ENCODE measurements at places on chromosomes 12 and 14.

GRCh38 chr12:68451261-68452077, 119.3 kb upstream of the MDM1 start:
- DNase-seq, result peak; percentile 69

DNA sequence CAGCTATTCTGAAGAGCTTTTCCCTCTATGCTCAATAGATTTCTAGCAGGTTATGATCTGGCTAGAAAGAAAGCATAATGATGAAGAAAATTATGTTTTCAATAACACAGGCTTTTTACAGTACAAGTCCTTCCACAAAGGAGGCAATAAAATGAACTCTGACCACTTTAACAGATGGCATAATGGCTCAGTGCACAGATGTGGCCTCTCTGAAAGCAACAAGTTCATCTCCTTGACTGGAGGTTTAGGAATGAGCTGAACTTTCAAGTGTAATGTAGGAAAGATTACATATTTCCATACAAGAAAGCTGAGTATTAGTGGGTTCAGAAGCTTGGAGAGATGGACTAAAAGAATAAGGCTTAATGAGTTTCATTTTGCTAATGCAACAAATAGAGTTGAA, 147.4 kb downstream of the EFCAB11 start:
- DNase-seq, result no peak

GRCh38 chr12:76432733-76433132, 84.5 kb upstream of the BBS10 start:
- DNase-seq, result no peak

DNA sequence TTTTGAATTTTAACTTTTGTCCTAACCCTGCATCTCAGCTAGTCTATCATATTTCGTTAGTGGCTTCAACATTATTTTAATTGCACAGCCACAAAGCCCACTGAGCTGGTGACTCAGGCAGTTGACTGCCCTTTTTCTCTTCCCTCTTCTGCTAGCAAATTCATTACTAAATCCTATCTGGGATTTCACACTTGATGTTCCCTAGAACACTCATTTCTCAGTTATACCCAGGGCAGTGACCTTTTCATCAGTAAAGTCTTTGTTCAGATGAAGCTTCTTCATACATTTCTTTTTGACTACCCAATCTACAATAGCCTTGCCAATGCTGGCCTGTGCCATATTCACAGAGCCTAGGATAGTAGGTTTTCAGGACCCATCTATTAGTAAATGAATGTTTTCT, 107.0 kb downstream of the ATXN7L3B start:
- DNase-seq, result no peak

GRCh38 chr14:96105089-96105925, 66.1 kb downstream of the C14orf132 start:
- no peak for DNase-seq

- DNase-seq, result peak; percentile 97
Observed at GRCh38 chr14:94598816-94599655, 13.2 kb upstream of the SERPINA3 start.

DNA sequence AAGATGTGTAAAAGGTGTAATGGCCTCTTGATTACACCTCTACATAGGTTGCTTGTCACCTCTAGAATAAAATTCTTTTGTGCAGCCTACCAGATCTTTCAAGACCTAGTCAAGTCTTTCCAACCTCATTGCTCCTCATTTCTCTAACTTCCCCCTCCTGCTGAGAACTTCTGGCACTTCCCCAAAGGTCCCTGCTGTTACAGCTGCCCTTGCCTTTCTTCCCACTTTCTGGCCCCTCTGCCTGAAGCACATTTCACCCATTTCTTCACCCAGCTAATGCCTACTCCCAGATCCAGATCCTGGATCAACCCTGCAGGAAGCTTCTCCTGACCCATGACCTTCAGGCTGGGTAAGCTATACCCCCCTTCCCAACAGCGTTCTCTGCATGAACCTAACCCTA, 1.5 kb downstream of the TSHR start:
- DNase-seq, result no peak

DNA sequence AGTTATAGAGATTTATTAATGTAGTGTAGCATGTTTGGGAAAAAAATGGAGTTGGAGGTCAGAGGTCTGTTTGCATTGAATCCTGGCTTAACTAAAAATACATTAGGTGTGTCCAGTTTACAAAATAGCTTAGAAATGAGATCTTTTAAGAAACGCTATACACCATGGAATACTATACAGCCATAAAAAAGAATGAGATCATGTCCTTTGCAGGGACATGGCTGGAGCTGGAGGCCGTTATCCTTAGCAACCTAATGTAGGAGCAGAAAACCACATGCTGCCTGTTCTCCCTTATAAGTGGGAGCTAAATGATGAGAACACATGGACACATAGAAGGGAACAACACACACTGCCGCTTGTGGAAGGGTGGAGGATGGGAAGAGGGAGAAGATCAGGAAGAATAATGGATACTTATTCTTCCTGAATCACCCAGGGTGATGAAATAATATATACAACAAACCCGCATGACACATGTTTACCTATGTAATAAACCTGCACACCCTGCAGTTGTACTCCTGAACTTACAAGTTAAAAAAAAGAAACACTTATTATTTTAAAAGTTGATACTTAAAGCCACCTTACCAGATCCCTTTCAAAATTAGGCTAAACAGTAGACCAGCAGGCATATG, 14.0 kb upstream of the MYRFL start:
- DNase-seq, result no peak

DNA sequence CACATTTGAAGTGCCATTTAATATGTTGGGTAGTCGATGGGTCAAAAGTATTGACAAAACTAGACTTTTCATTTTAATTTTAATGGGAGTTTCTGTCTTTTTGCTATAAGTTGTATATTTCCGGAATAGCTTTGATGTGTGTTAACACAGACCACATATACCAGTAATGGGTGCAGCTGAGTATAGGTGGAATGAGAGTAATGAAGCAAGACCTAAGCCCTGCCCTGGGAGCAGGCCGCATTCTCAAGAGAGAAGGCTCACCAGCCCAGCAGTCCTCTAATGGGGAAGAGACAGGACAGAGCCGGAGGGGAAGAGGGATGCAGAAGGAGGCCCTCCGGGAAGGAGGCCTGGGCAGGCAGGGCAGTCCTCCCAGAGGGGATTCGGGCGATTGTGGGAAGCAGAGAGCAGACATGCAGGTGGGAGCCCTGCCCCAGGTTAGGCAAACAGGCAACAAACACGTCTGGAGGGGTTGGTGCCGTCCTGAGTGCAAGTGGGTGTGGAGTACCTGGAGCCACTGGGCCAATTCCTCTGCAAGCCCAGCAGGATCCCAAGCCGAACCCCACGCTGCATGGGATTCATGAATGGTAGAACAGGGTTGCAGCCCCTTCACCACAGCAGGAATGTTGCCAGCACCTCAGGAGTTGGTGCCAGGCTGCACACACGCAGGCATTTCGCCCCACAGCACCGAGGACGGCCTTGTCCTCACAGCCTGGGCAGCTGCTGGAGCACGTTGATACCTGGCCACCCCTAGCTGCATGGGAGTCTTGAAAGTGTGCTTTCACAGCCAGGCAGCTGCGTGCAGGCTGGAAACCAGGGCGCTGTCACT, 7.8 kb downstream of the CKB start:
- DNase-seq, result no peak

DNA sequence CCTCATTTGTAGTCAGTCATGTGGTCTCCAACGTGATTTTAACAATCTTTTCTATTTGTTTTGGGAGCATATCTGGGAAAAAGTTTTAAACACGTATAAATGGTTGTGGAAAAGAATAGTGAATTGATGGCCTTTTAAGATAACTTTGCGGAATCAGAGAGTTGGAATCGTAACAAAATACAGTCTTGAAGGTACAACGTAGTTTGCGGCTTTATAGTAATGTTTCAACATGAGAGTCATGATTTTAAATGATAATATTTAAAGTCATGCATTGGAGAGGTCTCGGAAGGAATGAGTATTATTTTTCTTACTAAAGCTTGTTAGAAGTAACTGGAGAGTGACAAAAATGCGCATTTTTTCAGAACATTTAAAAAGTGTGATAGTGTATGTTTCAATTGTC, 1.6 kb downstream of the AEBP2 start:
- peak; percentile 34 for DNase-seq

DNA sequence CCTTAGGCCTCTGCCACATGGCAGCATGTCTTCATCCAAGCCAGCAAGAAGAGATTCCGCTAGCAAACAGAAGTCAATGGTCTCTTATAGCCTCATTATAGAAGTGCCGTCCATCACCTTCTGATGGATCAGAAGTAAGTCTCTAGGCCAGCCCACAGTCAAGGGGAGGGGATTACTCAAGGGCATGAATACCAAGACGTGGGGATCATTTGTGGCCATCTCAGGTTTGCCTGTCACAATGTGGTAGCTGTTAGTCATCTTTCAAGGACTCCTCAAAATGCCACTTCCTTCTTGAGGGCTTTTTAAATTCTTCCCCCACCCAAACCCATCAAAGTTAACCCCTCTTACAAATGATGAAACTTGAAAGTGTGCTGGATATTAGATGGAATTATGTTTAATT, 8.1 kb upstream of the ADCY6 start:
- DNase-seq, result no peak

DNA sequence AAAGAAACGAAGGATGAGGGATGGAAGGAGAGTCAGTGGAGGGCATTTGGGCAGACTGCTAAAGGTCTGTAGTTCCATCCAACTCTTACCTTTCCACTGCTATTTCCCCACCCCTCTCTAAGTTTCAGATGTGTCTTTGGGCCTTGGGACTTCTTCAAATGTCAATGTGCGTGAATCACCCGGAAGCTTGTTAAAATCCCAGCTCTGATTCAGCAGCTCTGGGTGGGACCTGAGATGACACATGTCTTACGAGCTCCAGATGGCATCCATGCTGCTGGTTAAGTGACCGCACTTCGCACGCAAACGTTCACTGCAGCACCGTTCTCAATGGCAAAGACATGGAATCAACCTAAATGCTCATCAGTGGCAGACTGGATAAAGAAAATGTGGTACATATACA, 309.9 kb downstream of the VRK1 start:
- no peak for DNase-seq

DNA sequence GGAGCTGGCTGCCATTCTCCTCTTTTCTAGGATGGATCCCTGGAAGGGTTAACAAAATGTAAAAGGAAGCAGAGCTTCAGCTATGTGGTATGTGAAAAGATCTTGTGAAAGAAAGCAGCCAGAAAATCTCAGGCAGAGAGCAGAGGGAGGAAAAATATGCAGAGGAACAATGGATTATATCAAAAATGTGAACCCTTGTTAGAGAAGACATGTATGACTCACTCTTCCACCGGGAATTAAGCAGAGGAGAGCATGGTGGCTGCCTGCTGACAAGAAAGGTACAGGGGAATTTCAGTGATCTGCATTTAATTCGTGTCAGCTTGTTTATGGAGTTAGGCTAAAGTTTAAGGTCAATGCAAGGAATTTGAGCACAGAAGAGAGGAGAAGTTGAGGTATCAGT, 46.3 kb downstream of the KCNA1 start:
- DNase-seq, result peak; percentile 84

- no peak for DNase-seq
Observed at GRCh38 chr12:94714378-94715114, 64.2 kb upstream of the TMCC3 start.

DNA sequence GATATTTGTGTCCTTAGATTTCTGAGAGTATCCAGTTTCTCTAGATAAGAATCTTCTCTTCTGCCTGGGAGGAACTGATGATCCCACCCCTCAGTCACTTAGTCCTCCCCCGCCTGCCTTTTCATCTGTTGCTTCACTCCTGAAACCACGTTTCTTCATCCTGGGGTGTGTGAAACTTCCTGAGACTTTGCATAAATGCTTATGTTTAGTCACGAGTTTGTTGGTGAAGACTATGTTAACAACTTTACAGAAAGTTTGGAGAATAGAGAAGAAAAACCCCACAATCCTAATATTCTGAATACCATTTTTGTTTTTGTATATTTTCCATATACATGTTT, 33.2 kb downstream of the MARK3 start:
- peak; percentile 85 for DNase-seq

DNA sequence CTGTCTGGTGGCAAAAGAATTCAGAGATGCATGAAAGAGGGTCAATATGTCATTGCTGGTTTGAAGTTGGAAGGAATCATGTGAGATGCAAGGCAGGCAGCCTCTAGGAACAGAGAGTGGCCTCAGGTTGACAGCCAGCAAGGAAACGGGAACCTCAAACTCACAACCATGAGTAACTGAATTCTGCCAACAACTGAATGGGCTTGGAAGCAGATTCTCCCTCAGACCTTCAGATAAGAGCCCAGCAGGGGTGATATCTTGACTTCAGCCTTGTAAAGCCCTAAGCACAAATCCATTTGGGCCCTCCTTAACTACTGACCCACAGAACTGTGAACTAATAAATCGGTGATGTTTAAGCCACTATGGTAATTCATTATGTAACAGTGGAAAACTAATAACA, 35.8 kb downstream of the USP15 start:
- DNase-seq, result no peak

DNA sequence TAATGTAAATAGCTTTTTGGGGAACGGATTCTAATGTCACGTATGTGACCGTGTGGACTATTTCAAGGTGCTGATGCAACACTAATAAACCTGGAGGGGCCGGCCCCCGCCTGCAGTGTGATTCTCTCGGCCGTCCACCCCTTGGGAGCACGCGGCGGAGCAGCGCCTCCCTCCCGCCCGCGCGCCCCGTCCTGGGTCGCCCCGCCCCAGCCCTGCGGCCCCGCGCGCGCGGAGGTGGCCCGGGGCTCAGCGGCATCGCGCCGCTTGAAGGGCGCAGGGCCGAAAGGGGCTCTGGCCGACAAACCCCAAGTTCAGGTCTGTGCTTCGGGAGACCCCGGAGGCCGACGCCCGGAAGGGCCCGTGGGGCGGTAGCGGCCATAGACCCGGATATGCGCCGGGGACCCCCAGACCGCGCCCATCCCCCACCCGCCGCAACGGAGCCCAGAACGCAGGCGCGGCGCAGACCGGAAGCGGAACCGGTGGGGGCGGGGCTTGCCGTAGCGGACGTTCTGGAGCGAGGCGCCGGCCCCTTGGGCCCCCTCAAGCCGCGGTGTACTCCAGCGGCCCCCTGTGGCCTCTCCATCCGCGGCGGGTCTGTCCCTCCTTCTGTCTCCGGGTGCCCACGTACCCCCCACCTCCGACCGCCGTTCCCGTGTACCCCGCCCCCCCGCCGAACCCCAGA, at the start of gene TEX22:
Gene TEX22 (plus strand): TSS at position 495 of the 682 bp plus-strand sequence. CDS start 803 bp downstream, outside the sequence.
- DNase-seq, result peak; percentile 94

DNA sequence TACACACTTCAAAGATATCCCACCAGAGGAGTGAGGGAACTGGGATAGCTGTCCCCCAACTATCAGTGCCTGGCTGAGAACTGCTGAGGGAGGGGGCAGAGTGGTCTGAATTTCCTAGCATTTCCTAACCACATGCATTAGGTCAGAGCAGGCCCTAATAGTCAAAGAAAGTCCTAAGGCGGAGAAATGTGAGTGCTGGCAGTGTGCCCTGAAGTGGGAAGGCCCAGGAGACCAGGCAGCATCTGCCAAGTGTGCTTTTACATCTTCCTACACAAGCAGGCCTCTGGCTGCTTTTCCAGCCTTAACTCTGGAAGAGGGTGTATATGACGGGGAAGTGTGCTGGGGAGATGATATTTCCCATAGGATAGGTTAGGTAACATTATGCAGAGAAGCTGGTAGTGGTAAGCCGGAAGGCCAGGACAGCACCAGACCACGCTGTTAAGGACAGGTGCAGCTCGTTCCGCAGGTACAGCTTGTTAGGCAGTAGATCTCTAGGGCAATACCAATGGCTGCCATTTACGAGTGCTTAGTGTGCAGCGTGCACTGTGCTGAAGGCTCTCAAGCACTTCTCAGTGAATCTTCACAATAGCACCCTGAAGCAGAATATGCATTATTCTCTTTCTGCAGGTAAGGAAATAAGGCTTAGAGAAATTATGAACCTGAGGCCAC, 9.1 kb upstream of the CCDC198 start:
- no peak for DNase-seq

GRCh38 chr12:92175961-92176360, 30.3 kb upstream of the BTG1 start:
- no peak for DNase-seq

Data from adipocyte (in vitro differentiated cells).